B cell (primary cell): ENCODE measurements at places on chromosomes 7 and 10. TPM values are rescaled to one million over a fixed set of nuclear protein-coding genes. Genes with fewer than 3 reads are reported as not detected.

Gene DENND10
- total RNA-seq = 24.4 and 30.0 TPM in 2 replicates

GRCh38 chr7:78175330-78176100 lies 376.9 kb downstream of the PHTF2 start:
- H3K4me3 ChIP-seq = no peak overlapping the region
- H3K4me1 ChIP-seq = no peaks in the 10 kb centered on the region
- DNase-seq = no peak

Gene PLXDC2
- total RNA-seq = 0.07 and 0.19 TPM in 2 replicates

GRCh38 chr7:146878901-146879300 lies 762.3 kb downstream of the CNTNAP2 start:
- H3K27me3 ChIP-seq = no peaks in the 10 kb centered on the region
- H3K36me3 ChIP-seq = no peaks in the 10 kb centered on the region
- DNase-seq = no peak
- no peak overlapping the region for H3K4me3 ChIP-seq
- no peak overlapping the region for H3K27ac ChIP-seq

DNA sequence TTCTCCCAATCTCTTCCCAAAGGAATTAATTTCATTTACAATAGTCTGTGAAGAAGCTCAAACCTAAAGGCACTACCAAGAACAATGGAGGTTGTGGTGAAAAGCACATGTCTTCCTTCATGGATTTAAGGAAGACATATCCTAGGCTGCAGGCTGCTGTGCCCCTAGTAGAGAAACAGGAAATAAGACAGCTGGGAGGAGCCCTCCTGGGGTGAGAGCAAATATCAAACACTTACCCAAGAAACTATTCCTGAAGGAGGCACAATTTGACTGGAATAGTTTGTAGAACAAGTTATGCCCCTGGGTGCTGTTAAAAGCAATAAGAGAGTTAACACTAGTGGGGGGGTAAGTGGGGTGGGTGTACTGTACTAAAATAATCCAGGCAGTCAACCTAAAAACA lies 30.1 kb downstream of the PDZD8 start:
- H3K4me3 ChIP-seq = no peak overlapping the region
- DNase-seq = no peak
- no peak overlapping the region for H3K27ac ChIP-seq
- H3K4me1 ChIP-seq = peaks cover 5% of the 10 kb centered on the region

Gene COL17A1
- total RNA-seq = not detected in 2 replicates

- H3K4me1 ChIP-seq = no peaks in the 10 kb centered on the region
- no peaks in the 10 kb centered on the region for H3K36me3 ChIP-seq
- H3K27me3 ChIP-seq = peaks cover 4% of the 10 kb centered on the region
- H3K27ac ChIP-seq = no peak overlapping the region
- no peak for DNase-seq
Measured at GRCh38 chr10:121592155-121592890, 5.9 kb downstream of the FGFR2 start.
